GDM1 (cell line): ENCODE measurements at places on chromosomes 6 and 20.

- no peak for DNase-seq
Observed at GRCh38 chr20:21358737-21359136, 38.6 kb downstream of the NKX2-4 start.

GRCh38 chr6:92759178-92759577 is 660.2 kb downstream of the EPHA7 start:
- DNase-seq: no peak

- DNase-seq: no peak
Observed at GRCh38 chr20:18904192-18904591, 90.6 kb downstream of the SCP2D1 start.

DNA sequence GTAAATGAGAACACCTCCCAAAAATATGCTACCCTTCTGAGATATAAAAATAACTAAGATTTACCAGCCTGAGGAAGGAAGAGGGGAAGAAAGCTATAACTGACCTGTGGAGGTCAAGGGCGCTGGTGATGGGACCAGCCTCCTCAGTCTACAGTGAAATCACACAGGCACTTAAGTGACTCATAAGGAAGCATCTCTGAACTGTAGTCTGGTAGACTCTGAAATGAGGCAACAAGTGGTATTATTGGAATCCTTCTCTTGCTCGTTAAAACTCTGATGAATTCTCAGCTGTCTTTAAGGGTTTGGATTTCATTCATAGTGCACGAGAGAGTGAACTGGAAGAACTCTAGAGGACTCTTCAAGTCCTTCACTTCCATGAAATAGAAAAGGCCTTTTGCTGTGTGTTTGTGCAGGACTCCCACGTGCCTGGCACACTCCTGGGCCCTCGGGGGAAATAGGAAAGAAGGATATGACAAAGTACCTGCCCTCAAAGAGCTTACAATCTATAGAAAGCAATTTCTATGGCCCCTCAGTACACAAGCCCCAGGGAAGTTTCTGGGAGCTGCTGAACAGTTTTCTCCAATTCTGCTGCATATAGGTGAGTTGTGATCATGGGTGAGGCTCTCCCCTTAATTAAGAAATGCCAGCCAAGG is 231.8 kb upstream of the RREB1 start:
- no peak for DNase-seq

- DNase-seq: no peak
Observed at GRCh38 chr20:37903317-37904007, 535 bp downstream of the VSTM2L start.

GRCh38 chr20:33790566-33790965 is 20.6 kb upstream of the CHMP4B start:
- no peak for DNase-seq

DNA sequence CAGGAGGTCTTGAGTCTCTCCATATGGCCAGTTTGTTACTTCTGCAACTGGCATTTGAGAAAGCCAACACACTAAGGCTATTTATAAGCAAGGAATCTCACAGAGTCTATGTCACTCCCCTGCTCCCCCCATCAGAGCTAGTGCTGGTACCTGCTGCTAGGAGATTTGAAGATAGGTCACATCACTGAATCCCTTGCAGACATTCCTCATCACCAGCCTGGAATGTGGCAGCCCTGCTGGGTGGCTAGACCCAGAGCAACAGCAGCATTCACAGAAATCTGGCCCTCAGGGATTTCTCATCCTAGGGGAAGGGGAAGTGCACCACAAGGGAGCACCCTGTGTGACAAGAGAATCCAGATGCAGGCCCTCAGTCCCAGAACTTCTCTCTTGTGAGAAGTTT is 672.1 kb downstream of the HACE1 start:
- no peak for DNase-seq

DNA sequence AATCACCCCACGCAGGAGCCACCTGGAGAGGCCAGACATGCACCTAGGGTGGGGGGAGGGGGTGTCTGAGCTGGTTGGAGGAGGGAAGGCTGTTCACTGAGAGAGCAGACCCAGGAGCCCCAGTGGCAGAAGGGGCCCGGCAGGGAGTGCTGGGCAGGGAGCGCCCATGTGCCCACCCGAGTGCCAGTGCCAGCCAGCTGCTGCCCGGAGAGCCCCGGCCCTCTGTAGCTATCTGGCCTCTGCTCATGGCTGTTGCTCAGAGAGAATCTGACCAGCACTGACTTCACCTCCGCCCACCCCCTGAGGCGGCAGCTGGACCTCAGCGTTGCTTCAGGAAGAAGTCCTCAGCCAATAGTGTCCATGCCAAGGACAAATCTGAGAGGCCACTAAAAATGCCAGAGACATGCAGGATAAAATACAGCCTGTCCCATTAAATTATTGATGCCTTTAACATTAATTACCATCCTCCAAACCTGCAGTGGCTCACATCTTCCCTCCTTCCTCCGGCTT is 22.8 kb downstream of the SLC17A9 start:
- DNase-seq: no peak

DNA sequence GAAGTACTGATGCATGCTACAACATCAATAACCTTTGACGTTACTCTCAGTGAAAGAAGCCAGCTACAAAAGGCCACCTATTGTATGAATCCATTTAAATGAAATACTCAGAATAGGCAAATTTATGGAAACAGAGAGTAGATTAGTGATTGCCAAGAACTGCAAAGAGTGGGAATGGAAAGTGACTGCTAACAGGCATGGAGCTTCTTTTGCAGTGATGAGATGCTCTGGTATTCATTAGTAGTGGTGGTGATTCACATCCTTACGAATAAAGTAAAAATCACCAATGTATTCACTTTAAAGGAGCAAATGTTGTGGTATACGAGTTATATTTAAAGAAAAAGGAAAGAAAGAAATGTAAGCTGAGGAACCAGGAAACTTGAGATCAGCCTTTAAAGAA is 126.8 kb upstream of the SAMD5 start:
- no peak for DNase-seq

- DNase-seq: no peak
Observed at GRCh38 chr6:31781244-31782125, 4.4 kb upstream of the VWA7 start.

GRCh38 chr6:116003668-116004067 is 57.0 kb downstream of the FRK start:
- no peak for DNase-seq

GRCh38 chr6:88142297-88142668 is 23.9 kb downstream of the CNR1 start:
- no peak for DNase-seq

DNA sequence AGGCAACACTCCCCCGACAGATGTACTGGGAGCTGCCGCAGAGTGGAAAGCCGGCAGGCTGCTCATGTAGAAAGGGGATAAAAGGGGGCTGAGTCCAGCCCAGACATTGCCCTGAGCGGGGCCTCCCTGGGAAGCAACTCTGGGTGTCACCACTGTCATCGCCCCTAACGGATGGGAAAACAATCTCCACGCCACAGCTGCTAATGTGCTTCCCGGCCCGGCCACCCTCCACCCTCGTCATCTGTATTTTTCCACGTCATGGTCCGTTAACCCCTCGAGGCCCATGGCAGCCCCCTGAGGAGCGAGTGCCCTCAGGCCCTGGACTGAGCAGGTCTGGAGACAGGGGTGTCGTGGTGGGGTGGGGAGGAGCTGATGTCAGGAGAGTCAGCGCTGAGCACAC is 227.4 kb downstream of the DLL1 start:
- no peak for DNase-seq

GRCh38 chr20:60352596-60352995 is 394.4 kb downstream of the CDH26 start:
- no peak for DNase-seq

DNA sequence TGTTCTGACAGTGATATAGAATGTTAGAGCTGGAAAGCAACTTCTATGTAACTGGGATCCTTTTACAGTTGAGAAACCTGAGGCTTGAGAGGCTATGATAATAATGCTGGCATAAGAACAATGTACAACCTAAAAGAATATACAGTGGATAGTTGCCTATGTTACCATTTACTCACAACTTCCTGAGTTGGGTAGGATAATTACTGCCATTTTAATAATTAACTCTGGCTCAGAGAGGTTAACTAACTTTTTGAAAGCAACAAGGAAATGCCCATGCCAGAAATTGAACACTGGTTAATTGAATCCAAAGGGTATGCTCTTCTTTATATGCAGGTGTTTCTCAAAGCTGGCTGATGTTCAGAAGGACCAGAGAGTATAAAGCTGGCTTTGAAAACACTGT is 530.7 kb upstream of the MAP3K7 start:
- no peak for DNase-seq

DNA sequence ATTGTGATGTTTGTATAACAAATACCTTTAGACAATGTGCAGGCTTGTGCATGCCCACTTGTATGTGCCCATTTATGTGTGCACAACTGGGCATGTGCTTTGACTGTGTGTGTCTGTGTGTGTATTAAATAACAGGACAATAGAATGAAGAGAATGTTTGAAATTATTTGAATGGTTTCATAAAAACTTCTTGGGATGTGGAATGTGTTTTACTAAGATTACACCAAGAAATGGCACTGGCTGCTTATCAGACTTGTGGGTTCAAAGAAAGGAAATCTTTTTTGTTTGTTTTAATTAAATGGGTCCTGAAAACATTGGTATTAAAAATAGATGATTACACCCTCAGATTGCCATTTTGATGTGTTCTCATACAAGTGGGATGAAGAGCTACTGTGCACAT is 191.6 kb upstream of the CCN2 start:
- no peak for DNase-seq

GRCh38 chr6:35213824-35214756 is at the start of gene SCUBE3:
Gene SCUBE3, plus strand, starts transcription at chr6:35213956. Its CDS starts 463 bp downstream, at chr6:35214419.
- DNase-seq: no peak

- no peak for DNase-seq
Observed at GRCh38 chr6:151620179-151620578, 126.4 kb downstream of the CCDC170 start.

DNA sequence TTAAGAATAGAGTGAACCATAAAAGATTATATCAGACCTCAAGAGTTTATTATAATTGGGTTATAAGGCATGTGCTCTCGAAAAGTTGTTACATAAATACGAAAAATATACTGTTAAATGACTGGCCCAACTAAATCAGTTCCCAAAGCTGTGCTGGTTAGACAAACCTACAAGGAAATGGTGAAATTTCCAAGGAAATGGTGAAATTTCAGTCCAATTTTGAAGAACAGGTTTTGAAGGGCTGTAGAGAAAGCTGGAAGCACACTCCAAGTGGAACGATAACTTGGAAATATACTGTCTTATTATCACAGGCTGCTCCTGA is 400 bp upstream of the TRMT11 start:
- no peak for DNase-seq

DNA sequence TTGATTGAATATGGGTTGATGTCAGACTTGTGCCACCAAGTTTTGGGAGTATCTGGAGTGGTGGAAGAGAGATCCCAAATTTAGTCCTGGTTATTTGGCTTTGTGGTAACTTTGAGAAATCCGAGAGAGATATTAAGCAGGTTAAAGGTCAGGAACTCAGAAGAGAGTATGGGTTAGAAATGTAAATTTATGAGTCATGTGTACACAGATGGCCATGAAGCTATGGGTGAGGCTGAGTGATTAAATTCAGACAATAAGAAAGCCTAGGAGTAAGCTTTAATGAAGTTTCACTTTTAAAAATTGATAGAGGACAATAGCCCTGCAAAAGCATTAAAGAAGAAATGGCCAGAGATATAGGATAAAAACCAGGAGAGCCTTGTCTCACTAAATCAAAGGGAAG is 14.3 kb downstream of the RIMS1 start:
- DNase-seq: no peak
